Activated naive CD8-positive, alpha-beta T cell treated with anti-CD3 and anti-CD28 coated beads for 36 hours (primary cell): ENCODE measurements at places on chromosomes 3 and 15.

- DNase-seq, result no peak
Observed at GRCh38 chr15:39720081-39720480, 62.6 kb downstream of the FSIP1 start.

GRCh38 chr3:4746241-4746958 lies 232.8 kb upstream of the BHLHE40 start:
- DNase-seq, result no peak

- no peak for DNase-seq
Observed at GRCh38 chr3:59994732-59995304, 945.0 kb upstream of the CFAP20DC start.

DNA sequence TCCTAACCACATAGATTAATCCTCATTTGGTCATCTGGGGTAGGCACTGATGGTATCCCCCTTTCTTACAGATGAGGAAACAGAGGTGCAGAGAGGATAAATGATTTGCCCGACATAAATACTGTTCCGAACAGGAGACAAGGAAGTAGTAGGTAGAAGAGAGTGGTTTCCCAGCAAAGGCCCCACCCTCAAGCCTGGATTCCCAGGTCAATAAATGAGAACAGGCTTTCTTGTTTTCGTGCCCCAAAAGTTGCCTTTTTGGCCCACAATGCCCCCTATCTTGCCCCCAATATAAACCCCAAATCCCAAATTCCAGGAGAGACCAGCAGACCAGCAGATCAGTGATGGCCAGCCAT lies 125.5 kb upstream of the PRR20G start:
- DNase-seq, result no peak

- DNase-seq, result no peak
Observed at GRCh38 chr3:107285197-107285596, 92.0 kb upstream of the CCDC54 start.
